Stimulated activated CD8-positive, alpha-beta memory T cell treated with anti-CD3 and anti-CD28 coated beads, Interleukin-2, amount 100 ng/mL, for 1 hour (primary cell): ENCODE measurements at places on chromosomes 2 and 18.

- DNase-seq = no peak
Measured at GRCh38 chr2:217880891-217881290, 121.9 kb downstream of the TNS1 start.

GRCh38 chr18:57270156-57270555, 82.2 kb upstream of the ST8SIA3 start:
- DNase-seq = no peak

- DNase-seq = no peak
Measured at GRCh38 chr2:86338778-86339295, 1.4 kb upstream of the REEP1 start.

- DNase-seq = no peak
Measured at GRCh38 chr2:65453916-65454315, 21.5 kb upstream of the SPRED2 start.

DNA sequence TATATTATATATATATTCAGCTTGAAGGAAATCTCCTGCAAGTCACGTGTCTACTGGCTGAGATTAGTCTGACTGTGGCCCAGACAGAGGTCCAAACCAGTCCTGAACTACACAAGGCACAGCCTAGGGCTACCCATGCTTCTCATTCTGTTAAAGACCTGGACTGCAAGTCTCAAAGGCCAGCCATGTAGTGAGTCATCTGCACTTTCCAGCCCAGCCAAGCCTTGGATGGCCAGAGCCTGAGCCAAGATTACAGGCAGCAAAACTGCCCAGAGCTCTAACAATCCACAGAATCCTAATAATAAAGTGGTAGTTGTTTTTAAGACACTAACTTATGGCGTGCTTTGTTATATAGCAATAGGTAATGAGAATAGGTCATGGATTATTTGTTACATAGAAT, 259.6 kb downstream of the SS18 start:
- DNase-seq = no peak

DNA sequence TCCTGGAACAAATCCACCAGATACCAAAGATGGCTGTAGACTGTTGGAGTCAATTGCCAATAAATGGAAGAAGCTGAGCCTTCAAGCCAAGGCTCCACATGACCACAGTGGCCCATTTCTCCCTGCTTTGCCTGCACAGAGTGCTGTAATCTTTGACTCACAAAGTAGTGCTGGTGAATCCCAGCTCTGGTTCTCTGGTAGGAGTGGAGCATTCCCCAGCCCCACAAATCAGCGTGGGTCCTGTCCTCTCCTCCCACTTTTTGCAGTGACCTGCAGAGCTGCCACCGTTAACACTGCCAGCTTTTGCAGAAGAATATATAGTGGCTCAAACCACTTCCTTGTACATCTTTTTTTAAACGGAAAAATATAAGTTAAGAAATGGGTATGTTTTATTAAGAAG, 93.9 kb downstream of the MGAT5 start:
- DNase-seq = no peak

DNA sequence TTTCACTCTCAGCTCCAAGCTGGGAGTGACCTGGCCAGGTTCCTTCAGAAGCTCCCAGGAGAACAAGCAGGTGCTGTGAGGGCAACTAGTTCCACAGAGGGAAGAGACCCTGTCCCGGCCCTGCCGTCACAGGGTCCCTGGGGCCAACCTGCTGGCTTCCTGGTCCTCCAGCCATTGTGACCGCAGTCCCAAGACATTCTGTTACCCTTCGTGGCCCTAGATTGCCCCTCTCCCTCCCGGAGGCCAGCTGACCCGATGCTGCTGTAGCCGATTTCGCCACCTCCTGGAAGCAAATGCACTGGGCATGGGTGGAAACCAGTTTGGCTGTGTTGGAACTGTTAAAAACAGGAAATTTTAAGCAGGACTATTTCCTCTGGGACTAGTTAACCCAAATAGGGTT, 55.4 kb downstream of the EPAS1 start:
- DNase-seq = no peak

GRCh38 chr18:31070206-31070605, 27.7 kb upstream of the DSC3 start:
- no peak for DNase-seq

DNA sequence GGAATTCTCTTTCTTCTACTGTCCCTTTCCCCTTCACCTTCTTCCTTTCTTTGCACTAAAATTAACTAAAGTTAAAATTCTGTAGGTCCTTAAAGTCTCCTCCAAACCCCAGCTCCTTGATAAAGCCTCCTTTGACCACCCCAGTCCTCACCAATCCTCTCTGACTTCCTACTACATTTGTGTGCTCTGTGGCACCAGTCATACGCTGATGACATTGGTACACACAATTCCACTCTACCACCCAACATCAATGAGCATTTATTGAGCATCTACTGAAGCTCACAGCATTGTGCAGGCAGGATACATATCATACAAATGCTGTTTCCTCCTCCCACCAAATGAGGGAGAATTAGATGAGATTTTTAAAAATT, 4.5 kb upstream of the SP5 start:
- DNase-seq = no peak
